ENCODE measurements at places on chromosomes 11 and 22.
A peak's percentile ranks its signal among the peaks of the same experiment; 100 is the strongest.

DNA sequence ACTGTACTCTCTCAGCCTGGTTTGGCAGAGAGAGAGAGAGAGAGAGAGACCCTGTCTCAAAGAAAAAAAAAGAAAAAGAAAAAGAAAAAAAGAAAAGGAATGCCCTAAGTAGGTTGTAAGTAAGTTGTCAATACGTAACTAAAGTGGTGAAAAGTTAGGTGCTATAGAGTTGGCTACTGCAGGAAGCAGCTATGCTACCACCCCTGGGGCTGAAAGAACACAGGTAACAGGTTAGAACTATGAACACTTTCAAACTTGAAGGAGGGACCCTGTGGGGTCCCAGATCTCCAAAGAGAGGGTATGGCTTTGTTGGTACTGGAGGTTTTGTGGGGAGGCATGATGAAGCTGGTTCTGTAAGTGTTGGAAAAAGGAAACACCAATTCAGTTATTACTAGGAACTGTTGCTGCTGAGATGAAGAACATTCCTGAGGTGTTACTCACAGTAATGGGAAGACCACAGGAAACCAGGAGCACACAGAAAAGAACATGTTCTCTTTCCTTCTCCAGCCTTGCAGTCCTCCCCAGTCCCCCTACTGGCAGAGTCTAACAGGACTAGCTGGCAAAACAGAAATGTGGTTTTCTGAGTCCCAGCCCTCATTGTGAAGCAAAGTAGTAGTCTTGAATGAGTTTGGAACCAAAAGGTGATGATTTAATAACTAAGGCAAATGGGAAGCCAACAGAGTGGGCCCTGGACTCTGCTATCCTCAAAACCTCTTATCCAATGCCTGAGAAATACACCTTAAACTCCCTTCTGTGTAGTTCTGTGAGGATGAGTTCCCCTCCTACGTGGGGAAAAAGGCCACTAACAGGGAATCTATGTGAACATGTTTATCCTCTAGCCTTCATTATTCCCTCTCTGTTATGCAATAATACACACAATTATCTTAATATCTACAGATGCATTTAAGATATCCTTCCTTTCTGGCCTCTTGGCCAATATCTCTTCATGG is 427.0 kb upstream of the DDI1 start:
- DNase-seq, result peak; percentile 95

DNA sequence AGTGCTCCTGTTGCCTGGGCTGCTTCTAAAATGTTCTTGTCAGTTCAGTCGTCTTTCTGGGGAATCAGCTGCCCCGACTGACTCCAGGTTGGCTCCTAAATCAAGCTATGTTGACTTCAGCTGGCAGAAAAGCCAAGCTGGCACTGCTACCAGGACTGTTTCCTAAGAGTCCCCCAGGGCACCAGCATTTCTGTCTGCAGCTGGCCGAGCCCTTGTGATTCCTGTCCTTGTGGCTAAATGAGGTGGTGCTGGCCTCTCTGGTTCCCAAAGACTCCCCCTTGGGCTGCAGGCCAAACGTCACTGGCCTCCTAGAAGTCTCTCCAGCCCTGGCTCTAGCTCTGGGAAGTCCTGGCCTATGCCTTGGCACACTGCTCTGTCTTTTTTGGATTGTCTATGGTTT is 31.1 kb downstream of the GRAMD1B start:
- DNase-seq, result no peak

DNA sequence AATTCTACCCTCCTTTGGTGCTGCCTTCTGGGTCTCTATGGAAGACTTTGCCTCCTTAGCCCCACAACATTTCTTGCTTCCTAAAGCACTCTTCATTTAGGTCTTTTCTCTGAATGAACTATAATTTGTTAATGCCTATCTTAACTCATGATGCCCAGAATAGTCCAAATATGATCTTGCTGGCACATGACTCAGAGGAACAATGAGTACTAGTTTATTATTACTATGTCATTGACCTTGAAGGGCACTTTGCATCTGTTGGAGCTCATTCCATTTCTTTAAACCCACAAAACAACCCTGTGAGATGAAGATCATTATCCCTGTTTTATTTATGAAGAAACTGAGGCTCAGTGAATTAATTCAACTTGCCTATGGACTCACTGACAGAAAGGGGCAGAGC is 320.2 kb upstream of the PLET1 start:
- DNase-seq, result no peak

DNA sequence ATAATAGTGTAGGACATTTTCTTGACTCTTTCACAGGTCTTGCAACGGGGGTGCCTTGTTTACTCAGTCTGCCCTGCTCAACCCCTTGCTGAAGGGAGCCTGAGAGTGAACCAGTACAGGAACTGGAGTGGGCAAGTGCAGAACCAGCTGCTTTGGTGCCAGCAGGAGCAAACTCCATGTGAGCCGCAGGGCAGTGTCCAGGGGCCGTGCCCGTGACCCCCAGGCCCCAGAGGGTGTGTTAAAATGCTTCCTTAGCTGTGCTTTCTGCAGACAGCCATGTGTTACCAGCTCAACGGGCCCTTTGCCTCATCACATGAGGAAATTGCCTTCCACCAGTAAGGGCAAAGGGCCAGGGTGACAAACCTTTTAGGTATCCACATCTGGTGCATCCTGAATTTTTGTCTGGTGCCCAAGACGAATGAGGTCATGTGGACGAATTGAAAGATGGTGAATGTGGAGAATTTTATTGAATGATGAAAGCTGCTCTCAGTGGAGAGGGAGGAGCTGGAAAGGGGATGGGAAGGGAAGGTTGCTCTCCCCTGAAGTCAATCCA is 53.6 kb upstream of the OR5D13 start:
- no peak for DNase-seq

DNA sequence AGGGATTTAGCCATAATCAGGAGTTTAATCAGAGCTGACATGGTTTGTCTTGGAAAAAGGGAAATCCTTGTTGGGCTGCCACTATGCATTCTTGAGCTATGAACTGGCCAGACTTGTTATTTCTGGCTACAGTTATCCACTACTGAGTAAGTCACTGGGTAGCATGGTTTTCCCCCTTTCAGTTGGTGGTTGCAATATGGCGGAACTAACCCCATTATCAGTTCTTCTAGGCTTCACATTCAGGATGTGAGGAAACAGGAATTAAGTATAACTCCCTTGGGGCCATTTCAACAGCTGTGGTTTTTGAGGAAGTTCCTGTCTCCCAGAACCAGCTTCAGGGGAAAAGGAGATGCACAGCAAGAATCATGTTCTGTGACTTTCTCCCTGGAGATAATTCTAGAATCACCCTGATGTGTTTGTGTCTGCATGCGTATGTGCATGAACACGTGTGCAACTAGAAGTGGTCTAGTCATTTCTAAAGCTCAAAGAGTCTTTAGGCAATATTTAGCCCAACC is 103.0 kb upstream of the CD44 start:
- DNase-seq, result peak; percentile 94

DNA sequence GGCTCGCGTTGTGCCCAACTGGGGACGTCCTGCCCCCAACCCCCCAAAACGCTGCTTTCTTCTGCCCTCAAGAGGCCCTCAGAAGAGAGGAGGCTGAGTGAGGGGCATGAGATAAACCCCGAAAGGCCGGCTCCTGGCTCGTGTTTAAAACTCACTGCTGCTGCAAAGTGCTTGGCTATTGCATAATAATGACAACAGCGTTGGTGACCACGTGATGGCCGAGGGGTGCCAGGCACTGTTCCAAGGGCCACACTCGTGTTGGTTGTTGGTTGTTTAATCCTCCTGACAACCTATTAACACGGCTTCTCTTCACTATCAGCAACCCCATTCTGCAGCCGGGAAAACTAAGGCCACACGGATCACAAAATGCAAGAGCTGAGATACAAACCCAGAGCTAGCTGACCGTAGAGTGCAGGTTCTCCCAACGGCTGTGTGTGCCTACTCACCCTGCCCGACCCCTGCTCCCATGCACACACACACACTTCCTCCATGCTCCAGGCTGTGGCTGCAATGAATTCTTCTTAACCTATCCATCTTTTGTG is 51.0 kb downstream of the ANO1 start:
- DNase-seq, result no peak

DNA sequence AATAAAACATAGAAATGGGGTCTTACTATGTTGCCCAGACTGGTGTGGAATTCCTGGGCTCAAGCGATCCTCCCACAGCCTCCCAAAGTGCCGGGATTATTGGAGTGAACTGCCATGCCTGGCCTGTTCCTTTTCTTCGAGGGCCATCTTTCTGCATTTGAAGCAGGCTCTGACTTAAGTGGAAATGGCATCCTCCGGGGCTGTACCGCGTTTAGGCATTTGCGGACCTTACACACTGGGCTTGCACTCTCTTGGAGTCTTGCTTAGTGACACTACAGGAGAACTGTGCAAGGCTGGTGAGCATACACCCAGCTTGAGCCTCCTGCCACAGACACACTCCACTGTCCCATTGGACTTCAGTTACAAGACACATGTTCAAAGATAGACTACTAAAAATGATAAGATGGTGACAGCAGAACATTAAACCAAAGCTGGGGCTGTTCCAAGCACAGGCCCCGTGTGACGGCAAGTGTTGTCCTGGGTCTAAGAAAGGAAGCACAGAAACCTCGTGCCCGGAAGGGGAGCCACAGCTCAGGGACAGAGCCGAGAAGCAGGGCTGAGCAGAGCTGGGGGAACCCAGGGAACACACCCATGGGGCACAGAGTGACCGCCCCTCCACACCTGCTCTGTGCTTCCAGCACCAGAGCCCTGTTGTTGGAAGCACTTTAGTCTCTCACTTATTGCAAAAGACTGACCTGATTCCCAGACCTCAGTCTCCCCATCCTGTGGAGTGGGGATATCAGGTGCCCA is 59.0 kb upstream of the SHANK2 start:
- no peak for DNase-seq

GRCh38 chr22:41951898-41952474 is at the start of gene SMIM45:
TSS of gene SMIM45 (plus strand) at chr22:41952150.
- DNase-seq, result no peak

GRCh38 chr11:78768971-78769370 is 194.3 kb upstream of the NARS2 start:
- no peak for DNase-seq

DNA sequence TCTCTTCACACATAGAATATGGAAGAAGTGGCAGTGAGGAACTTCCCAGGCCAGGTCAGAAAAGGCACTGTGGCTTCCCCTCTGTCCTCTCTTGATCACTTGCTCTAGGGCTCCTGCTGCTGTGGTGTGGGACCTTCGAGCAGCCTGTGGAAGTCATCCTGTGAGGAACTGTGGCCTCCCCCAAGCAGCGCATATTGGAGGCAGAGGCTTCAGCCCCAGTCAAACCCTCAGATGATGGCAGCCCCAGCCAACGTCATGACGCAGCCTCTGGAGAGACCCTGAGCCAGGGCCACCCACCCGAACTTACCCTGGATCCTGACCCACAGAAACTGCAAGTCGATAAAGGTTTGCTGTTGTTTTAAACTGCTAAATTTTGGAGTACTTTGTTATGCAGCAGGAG is 444.9 kb downstream of the TBC1D22A start:
- no peak for DNase-seq

DNA sequence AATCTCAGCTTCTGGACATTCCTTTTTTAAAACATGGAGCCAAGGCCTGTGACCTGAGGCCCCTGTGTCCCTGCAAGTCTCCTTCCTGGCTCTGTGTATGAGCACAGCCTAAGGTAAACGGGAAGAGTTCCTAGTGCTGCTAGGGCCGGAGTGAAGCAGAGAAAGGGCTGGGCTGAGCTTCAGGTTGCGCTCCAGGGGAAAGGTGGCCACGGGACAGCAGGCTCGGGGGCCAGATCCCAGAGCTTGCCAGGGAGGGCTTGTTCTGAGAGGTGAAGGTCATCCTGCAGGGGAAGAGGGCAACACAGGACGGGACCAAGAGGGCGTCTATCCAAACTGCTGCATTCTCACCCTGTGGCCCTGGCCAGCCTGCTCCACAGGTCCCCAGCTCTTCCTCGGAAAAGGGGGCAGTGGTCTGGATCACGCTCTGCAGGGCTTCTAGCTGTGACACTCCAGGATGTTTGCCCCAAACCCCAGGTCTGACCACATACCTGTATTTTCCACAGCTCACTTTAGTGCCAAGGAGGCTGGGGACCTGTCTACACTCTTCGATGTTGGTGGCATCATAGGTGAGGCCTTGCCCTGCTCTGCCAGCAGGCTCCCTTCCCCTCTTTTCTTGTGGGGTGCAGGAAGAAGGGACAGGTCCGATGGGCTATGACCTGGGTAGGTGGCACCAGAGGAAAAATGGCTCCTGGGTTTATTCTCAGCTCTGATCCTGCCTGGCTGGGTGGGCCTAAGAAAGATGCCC is 20.4 kb downstream of the SLC37A2 start:
- DNase-seq, result no peak

DNA sequence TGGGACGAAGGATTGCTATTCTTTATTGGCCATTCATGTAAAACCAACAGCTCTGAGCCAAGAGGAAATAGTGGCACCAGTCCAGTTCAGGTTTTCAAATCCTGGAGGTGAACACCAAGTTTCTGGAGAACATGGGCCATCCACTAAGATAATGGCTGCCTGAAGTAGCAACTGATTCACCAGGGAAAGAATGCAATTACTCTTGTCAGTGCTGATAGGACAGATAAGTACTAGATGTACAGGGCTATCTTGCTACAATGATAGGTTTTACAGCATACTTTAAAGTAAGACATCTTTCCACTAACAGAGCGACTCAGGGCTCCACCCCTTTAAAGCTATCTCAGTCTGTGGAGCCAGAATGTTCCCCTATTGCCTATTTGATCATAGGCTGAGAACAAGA is 36.8 kb upstream of the APOA1 start:
- DNase-seq, result peak; percentile 45

GRCh38 chr11:85886089-85887056 is 31.2 kb downstream of the CCDC83 start:
- DNase-seq, result no peak

GRCh38 chr11:21461701-21462100 is 731.2 kb upstream of the ANO5 start:
- DNase-seq, result no peak

DNA sequence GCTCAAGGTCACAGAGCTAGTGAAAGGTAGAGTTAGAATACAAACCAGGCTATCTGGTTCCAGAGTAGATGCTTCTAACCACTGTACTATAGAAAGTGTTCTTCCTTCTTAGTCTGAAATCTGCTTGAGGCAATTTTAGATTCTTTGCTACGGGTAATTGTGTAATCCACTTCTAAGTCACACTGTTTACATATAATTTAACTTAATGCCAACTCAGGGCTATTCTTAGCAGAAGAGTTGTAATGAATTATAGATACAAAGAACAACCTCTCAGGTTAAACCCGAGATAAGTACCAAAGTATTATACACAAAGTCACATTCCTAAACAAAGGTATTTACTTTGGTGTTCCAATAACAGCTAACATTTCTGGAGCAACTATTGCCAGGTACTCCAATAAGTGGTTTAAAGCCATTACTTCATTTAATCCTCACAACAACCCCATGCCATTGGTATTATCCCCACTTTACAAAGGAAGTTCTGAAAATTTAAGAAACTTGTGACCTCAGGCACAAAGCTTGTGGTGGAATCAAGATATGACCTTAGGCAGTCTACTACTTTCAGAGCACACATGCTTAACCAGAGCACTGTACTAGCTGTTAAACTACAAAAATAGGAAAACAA is 31.1 kb upstream of the DDI1 start:
- DNase-seq, result peak; percentile 50

- DNase-seq, result peak; percentile 70
Measured at GRCh38 chr11:73177778-73178539, 35.8 kb upstream of the FCHSD2 start.

GRCh38 chr11:95152876-95153856 is 63.5 kb downstream of the ENDOD1 start:
- no peak for DNase-seq
